EL (cell line): ENCODE measurements at places on chromosomes 16 and 17.

DNA sequence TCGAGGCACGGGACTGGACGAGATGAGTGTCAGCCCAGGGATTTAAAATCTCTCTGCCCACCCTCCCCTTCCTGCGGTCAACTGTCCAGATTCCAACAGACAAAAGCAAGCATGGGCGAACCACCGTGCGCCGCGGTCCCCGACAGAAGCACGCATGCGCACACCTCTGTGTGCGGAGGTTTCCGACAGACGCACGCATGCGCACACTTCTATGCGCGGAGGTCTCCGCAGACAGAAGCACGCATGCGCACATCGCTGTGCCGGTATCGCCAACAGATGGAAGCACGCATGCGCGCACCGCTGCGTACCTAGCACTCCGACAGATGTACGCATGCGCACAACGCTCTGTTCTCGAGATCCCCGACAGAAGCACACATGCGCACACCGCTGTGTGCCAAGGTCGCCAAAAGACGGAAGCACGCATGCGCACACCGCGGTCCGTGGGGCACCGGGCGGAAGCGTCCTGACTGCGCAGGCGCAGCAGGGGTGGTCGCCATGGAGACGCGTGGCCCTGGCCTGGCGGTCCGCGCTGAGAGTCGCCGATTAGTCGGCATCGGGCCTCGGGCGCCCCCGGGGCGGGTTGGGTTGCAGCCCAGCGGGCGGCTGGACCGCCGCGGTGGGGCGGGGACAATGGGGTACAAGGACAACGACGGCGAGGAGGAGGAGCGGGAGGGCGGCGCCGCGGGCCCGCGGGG lies 57.4 kb upstream of the RPH3AL start:
- DNase-seq, result peak; percentile 99

DNA sequence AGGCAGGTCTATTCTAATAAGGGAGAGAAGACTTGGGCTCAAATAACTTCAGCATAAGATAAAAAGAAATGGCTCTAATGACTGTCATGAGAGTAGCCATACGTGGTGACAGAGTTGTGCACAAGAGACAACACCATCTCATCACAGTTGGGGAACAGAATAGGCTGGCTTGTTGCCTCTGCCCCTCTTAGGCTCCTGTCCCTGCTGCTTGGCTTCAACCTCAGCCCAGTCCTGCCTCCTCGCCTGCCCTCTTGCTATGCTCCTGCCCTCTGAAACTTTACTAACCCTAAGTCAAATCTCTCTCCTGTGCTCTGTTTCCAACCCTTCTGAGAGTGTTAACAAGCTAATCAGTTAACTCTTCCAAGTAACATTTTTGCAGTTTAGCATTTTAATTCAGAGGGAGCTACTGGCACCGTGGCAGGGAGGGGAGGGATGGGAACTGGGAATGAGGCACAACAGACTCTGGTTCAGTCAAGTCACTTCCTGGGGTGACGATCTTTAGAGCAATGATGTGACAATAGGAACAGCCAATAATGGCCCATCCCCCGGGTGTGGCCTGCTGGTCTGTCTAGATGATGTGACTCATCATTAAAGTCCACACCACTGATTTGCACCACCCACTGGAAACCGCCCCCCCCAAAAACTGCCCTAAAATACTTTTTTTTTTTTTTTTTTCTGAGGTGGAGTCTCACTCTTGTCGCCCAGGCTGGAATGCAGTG lies 35.5 kb downstream of the DNAH17 start:
- peak; percentile 8 for DNase-seq

DNA sequence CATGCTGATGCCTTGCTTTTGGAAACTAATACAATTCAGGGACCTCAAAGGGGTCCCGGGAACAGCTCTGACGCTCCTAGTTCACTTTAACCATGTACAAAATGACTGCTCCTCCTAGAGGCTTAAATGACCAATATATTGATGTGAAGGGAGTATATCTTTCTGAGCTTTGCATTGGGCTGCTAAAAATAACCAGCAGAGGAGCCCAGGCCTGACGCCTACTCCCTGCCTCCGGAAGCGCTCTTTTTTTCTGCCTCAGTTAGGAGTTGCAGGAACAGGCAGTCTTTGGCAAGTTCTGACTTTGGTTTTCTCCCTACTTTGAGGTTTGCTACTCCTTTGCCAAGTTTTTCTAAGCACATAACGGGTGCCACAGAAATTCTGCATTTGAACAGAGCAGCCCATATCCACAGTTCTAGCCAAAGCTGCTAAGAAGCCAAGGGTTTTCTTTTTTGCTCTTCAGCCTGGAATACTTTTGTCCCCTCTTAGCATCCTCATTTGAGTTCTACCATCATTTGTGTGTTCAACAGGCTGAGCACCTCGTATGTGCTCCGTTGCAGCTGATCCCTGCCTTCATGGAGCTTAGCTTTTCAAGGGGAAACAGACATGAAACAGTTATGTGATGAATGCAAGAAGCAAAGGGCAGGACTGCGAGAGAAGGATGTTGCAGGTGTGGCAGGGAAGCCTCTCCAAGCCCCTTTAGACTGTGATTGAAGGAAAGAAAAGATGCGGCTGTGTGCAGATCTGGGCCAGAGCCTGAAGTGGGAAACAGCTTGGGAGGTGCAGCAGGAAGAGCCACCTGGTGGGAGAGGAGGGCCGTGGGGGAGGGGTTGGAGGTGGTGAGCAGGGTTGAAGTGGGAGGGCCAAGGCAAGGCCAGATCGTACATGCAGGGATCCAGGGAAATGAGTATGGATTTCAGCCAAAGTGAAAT lies 2.8 kb upstream of the NAGPA start:
- DNase-seq, result no peak

GRCh38 chr16:30430428-30430970 lies 669 bp upstream of the DCTPP1 start:
- no peak for DNase-seq

- DNase-seq, result no peak
These were observed 177.2 kb downstream of the FOXL1 start for GRCh38 chr16:86755571-86756006.

GRCh38 chr17:38745545-38745944 lies 2.6 kb downstream of the PCGF2 start:
- no peak for DNase-seq

DNA sequence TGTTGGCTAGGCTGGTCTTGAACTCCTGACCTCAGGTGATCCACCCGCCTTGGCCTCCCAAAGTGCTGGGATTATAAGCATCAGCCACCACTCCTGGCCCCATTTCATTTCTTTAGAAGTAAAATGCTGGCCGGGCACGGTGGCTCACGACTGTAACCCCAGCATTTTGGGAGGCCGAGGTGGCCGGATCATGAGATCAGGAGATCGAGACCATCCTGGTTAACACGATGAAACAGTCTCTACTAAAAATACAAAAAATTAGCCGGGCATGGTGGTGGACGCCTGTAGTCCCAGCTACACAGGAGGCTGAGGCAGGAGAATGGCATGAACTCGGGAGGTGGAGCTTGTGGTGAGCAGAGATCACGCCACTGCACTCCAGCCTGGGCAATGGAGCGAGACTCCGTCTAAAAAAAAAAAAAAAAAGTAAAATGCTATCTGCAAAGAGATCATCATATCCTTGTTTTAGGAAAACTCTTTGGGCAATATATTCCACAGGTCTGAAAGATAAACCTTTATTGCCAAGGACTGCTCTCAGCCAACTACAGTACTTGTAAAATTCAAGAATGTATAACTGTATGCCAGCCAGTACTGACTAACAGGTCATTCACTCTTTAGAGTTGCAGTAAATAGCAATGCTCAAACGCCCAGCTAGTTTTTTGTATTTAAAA lies 3.8 kb downstream of the GJC1 start:
- peak; percentile 72 for DNase-seq

DNA sequence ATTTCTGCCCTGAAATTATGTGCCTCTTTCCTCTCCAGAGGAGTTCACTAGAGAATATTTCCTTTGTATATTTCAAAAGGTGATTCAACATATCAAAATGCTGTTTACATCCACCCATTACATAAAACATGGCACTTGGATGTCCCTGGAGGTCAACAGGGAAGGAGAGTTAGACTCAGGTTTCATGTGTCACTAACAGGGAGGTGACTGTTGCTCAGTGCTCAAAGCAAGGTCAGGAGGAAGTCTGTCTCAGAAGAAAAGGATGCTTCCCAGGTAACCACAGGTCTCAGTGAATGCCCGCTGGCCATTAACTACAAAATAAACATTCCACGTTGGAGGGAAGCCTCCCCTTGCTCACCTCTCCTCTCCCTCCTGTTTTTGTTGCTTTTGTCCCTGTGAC lies 198.6 kb downstream of the AXIN2 start:
- DNase-seq, result no peak

- no peak for DNase-seq
These were observed 11.5 kb upstream of the C17orf113 start for GRCh38 chr17:42061646-42062487.

DNA sequence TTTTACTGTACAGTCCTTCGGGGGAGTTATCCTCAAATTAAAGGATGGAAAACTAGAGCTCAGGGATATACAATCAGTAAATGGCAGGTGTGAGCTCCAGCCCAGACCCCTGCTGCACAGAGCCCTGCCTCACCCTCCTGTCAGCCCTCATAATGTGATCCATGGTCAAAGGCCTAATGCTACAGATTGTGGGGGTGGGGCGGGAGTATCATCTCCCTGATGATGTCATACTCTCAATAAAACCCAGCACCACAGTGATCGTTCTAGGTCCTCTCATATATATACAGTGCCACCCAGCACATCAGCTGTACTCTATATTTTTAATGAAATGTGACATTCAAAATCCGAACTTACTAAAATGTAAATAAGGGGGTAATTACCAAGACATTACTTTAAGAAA lies 61.5 kb downstream of the SLC39A11 start:
- DNase-seq, result no peak

- DNase-seq, result no peak
These were observed 21.1 kb upstream of the MLKL start for GRCh38 chr16:74721716-74722115.

DNA sequence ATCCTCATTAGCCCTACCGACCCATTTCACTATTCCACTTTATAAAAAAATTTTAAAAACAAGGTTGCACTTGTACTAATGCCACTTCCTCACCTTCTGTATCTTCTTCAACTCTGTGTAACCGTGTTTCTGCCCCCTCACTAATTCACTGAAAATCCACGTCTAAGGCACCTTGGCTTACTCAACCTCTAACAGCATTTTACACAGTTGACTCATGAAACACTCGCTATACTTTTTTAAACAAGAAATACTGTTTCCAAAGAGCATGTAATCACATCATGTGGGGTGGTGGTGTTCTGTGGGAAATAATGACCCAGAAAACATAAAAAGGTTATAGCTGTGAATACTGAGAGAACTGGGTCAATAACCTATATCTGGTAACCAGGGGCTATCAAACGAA lies 79.9 kb downstream of the NCOR1 start:
- no peak for DNase-seq

- DNase-seq, result no peak
These were observed 293.2 kb downstream of the WWOX start for GRCh38 chr16:78392585-78393195.
